ENCODE measurements at places on chromosomes 4 and X. TPM values are rescaled to one million over a fixed set of nuclear protein-coding genes. Genes with fewer than 3 reads are reported as not detected.
A peak's percentile ranks its signal among the peaks of the same experiment; 100 is the strongest.

GRCh38 chr4:33512397-33512796 is 2731.9 kb downstream of the ARAP2 start:
- no peak for DNase-seq

The WDR1 gene
- 95.1 TPM for total RNA-seq

The FAM184B gene
- 0.02 TPM for total RNA-seq

DNA sequence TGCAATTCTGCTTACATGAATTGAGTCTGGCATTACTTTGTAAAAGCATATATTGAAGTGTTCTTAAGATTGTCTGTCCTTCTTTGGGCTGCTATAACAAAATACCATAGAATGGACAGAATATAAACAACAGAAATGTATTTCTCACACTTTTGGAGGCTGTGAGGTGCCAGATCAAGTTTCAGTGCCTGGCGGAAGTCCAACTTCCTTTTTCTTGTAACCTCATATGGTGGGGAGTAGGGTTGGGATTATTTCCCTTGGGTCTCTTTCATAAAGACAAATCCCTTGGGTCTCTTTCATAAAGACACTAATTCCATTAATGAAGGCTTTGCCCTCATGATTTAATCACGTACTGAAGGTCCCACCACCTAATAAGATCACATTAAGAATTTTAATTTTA is 199.3 kb upstream of the GRID2 start:
- no peak for DNase-seq

- DNase-seq: no peak
Measured at GRCh38 chrX:13014111-13015096, 30.0 kb downstream of the FAM9C start.

- no peak for DNase-seq
Measured at GRCh38 chrX:155215443-155216178, 649 bp upstream of the VBP1 start.

DNA sequence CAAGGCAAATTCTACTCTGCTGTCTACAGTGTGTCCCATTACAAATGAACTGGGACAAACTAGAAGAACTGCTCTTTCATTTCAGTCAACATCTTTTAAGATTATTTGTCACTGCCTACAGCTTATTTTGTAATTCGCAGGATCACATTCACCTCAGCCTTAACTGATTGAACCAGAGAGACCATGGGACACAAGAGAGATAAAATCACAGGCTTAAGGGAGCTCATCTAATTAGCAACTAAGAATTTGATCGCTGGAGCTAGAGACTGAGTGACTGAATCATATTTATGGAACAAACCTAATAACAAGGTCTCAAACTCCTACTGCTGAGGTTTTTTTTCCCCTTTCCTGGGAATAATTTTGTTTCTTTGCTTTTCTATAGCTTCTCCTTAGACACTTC is 898.2 kb downstream of the PCDH18 start:
- DNase-seq: no peak

- DNase-seq: no peak
Measured at GRCh38 chr4:139849219-139849618, 183.6 kb downstream of the MGST2 start.

The TMEM156 gene
- total RNA-seq: not detected

DNA sequence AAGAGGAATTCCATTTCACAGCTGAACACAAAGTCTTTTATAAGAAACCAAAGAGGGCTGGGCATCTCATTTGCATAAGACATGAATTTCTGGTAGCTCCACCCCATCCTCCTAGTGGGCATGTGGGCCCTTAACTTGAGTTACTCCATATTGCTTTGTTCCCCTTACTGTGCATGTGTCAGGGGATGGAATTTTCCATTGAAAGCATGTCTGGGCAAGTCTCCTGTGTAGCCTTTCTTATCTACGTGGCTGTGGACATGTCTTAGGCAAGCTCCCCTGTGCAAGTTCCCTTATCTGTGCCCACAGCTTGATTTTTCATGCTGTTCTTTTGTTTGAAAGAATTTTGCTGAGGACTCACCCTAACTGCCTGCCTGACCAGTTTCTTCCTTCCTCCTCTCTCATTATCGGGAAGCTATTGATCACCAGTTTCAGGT is 123.5 kb upstream of the JADE1 start:
- DNase-seq: no peak

DNA sequence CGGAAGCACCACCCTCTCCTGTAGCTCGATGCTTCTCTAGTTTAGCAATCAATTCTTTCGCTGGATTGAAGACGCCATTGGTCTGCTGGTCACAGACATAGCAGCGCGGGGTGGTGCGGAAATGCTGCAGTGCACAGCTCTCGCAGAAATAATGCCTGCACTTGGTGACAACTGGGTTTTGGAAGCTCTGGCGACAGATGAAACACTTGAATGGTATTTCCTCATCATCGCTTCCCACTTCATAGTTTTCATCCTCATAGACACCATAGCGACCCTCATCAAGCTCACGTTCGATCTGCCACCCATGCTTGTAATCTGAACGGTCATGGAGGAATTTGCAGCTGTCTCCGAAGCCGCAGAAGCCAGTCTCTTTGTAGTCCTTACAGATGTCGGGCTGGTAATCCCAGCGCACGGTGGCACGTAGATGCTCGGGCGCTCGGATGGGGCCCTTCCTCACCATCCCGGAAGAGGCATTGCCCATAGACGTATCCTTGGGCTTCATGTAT is 854 bp downstream of the RNF113A start:
- peak; percentile 85 for DNase-seq

The FHIP1A gene
- total RNA-seq: 2.1 TPM

The LNX1 gene
- 3.3 TPM for total RNA-seq

The PLK4 gene
- 66.5 TPM for total RNA-seq

DNA sequence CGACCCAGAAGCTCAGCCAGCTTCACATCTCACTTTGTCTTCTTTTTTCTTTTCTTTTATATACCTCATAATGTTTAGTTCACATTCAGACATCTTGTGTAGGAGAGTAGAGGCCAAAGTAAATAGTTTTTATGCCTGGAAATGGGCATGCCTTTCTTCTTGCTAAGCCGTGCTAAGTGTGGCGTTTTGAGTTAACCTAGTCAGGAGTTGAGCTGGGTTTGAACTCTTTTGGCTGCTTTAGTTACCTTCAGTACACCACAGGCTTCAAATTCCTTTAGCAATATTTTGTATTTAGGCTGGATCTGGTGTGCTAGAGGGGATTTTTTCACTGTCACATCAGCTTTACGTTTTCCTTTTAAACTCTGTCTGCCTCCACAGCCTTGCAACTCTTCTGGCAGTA is 300.8 kb downstream of the ZNF674 start:
- no peak for DNase-seq

The STPG2 gene
- not detected for total RNA-seq

The ALAS2 gene
- total RNA-seq: not detected

Measured in SJCRH30 (cell line).